ENCODE measurements at places on chromosomes 7 and 10.

DNA sequence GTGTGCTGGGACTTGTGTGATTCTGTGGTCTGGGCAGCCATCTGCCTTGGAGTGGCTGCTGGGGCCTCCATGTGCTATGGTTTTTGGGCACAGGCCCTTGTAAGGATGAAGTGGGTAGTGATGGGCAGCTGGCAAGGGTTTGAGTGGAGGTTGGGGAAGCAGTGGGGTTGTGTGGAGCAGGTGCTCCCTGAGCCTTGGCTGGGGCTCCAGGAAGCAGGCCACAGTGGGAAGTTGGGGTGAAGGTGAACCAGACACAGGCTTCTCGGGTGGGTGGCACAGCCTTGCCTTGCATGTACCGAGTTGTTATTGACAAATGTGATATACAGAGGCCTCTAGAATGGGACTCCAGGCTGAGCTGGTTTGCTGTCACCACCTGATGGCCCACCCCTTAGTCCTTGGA lies 82.3 kb downstream of the ADCY1 start:
- no peak for DNase-seq

DNA sequence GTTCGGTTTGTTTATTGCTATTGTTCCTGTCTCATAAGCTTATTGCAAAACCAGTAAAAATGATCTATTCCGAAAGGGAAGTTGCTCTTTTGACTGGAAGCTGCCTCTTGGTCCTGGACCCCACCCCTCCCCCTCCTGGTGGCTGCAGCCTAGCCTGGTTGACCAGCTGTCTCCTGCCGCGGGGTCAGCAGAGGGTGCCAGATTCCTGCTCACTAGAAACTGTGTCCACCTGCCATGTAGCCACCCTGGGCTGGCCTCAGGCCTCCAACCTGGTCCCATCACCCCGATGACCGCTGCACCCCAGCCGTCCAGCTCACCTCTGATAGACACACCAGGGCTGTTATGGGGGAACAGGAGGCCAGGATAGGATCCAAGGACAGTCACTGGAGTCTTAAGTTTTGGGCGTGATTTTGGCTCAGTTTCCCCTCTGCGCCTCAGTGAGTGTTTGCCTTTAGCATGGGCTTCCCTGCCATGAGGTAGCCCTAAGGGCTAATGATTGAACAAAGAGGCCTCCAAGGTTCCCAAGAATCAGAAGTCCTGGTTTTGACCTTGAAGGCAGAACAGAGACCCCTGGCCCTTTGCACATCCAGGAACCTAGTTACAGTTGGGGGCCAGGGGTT lies 32.9 kb upstream of the SLF2 start:
- DNase-seq: no peak

GRCh38 chr10:127943336-127943910 lies 36.5 kb downstream of the PTPRE start:
- no peak for DNase-seq

DNA sequence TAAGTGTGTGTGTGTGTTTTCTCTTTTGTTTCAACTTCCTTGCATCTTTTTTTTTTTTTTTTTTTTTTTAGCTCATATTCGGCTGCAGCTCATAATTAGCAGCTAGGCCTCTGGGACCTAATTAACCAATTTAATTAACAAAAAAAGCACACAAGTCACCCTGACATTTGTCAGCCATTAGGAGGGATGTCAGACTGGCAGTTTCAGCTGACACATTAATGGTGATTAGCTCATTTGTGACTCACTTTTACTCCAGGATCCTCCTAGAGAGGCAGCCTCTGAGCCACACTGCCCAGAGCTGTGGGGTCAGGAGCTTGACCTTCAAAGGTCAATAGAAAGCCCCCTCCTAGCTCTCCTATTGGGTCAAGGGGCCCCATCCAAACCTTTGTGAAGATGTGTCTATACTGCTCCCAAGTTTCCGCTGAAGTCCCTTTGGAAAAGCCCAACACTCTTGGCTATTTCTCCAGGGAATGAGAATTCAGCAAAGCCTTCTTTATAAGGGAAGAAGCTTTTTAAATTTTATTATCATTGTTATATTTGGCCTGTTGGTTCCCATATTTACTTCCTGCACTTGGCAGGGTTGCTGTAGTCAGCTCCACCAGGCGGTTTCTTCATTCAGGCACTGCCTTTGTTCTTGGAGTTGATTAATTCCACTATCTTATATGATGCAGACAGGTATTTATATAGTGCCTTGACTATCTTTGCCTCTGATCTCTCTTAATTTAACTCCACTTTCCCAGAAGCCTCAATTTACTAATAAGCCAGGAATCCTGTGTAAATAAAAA lies 109.5 kb upstream of the HABP2 start:
- no peak for DNase-seq

DNA sequence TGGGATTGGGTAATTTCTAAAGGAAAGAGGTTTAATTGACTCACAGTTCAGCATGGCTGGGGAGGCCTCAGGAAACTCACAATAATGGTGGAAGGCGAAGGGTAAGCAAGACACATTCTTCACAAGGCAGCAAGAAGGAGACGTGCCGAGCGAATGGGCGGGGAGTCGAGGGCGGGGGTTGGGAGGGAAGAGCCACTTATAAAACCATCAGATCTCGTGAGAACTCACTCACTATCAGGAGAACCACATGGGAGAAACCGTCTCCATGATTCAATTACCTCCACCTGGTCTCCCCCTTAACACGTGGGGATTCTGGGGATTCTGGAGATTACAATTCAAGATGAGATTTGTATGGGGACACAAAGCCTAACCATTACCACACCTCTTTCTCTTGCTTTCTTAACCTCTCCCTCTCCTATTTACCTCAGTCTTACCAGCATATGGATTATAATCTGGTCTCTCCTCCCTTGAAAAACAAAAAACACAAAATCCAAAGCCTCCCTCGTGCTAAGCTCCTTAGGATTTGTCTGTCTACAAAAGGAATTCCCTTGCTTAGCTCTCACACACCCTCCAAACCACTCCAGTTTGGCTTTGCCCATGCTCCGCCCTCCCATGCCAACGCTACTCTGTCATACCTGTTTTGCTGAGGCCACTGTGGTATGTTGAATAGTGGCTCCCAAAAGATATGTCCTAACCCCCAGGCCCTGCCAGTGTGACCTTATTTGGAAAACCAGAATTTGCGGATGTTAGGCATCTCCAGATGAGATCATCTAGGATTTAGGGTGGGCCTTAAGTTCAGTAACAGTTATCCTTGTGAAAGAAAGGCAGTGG lies 19.6 kb upstream of the EFCAB10 start:
- no peak for DNase-seq

GRCh38 chr7:114109304-114109703 lies 190.5 kb upstream of the PPP1R3A start:
- no peak for DNase-seq

- DNase-seq: no peak
Measured at GRCh38 chr7:23022258-23022769, 8.4 kb upstream of the HYCC1 start.

DNA sequence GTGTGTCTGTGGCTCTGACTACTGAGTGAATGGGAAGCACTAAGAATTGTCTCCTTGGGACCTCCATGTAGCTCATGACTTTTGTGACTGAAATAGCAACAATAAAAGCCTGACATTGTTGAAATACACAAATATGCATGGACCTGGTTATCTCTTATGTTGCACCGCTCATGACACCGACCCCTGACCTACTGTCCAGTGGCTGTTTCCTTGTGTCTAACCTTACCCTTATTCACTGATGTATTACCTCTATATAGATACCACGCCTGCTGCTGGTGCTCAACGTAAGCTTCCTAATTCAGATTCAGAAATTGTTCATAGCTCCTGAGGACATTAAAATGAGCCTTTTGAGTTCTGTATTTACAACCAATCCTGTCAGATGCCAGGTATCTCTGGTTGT lies 243.4 kb upstream of the SEMA3C start:
- DNase-seq: no peak

GRCh38 chr7:114181280-114181679 lies 233.3 kb upstream of the FOXP2 start:
- DNase-seq: no peak

- no peak for DNase-seq
Measured at GRCh38 chr10:129779126-129780111, 184.7 kb downstream of the EBF3 start.

DNA sequence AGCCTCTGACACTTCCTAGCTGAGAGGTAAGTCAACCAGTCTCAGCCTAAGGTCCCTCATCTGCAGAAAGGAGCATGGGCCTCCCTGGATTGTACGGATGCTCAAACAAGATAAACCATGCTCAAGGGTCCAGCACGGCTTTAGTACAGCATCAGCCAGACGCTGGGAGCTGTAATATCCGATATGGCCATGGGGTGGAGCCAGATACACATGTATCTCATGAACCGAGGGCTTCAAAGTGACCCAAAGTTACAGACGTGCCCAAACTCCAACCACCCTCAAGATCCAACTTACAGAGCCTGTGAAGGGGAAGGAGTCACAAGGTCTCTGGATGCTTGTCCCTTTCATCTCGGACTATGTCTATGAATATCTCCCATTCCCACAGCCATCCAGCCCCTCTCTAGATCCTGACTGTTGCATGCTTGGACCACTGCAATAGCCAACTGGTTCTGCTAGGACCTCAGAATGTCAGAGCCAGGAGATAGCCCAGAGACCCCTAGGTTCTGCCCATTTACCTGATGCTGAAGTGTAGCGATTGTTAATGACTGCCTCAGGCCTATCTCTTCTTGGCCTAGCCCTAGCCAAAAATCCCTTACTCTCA lies 142.4 kb downstream of the SH3PXD2A start:
- peak; percentile 87 for DNase-seq

DNA sequence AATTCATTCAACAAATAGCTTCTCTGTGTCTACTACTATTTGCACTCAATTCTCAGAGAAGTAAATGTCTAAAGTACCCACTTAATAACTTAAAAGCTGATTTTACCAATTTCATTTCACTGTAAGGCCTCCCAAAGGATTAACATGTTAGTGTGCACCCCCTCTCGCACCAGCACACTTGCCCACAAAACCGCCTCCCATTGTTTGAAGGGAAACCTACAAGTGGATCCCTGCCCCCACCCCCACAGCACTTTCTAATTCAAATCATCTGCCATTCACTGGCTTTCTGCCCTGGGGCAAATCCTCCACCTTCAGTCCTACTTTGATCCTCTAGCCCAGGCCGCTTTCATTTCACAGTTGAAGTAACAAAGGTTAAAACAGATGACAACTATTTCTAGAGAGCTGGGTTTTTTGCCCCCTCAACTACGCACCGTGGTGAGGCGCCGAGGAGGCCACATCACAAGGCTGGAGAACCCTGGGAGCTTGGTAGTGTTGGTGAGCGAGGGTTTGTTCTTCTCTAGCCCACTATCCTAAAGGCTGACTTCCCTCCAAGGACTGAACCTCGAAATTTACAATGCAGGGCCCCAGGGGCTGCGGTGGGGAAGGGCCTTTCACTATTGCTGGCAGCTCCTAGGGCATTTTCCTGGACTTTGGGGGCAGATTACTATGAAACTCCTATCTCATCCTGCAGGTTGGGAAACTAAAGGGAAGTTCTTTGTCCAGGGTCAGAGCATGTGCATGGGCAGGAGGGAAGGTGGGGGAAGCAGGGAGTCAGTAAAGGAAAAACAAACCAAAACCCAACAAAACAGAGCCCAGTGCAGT lies 517.4 kb upstream of the ZMIZ1 start:
- no peak for DNase-seq

DNA sequence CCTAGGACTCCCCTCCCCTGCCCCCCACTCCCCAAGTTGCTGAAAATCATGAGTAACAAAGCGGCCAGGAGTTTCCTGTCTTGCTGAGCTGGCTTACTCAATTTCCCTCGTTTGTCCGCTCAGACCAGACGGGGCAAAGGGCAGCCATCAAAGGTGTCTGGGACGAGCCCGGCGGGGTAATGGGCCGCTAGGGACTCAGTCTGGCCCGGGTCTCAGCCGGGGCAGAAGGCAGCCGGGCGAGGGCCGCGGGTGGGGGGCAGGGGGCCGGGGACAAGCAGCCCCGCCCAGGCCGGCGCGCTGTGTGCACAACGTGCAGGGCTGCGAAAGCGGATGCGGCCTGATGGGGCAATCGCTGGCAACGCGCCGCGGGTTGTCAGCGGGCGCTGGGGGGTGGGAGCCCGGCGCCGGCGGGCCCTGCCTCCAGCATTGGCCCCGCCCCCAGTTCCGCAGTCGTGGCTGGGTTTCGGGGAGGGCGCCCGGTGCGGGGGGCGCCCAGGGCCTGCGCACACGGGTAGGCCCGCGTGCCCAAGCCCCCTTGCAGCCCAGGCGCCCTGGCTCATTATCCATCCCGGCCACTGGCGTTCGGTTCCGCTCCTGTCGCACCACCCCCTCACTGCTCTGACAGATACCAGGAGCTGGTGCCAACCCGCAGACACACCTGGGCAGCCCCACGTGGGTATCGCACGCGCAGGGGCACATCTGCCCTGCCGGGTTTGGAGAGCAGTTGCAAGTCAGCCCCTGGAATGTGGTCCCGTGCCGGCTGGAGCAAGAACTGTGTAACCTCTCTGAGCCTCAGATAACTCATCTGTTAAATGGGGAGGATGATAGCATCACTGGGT lies 35.1 kb downstream of the DNAJB12 start:
- peak; percentile 77 for DNase-seq

- no peak for DNase-seq
Measured at GRCh38 chr7:30584965-30585364, 9.7 kb upstream of the GARS1 start.

GRCh38 chr10:77251297-77252013 lies 386.2 kb downstream of the KCNMA1 start:
- peak; percentile 5 for DNase-seq

- DNase-seq: no peak
Measured at GRCh38 chr7:15248514-15248913, 313.3 kb downstream of the AGMO start.

DNA sequence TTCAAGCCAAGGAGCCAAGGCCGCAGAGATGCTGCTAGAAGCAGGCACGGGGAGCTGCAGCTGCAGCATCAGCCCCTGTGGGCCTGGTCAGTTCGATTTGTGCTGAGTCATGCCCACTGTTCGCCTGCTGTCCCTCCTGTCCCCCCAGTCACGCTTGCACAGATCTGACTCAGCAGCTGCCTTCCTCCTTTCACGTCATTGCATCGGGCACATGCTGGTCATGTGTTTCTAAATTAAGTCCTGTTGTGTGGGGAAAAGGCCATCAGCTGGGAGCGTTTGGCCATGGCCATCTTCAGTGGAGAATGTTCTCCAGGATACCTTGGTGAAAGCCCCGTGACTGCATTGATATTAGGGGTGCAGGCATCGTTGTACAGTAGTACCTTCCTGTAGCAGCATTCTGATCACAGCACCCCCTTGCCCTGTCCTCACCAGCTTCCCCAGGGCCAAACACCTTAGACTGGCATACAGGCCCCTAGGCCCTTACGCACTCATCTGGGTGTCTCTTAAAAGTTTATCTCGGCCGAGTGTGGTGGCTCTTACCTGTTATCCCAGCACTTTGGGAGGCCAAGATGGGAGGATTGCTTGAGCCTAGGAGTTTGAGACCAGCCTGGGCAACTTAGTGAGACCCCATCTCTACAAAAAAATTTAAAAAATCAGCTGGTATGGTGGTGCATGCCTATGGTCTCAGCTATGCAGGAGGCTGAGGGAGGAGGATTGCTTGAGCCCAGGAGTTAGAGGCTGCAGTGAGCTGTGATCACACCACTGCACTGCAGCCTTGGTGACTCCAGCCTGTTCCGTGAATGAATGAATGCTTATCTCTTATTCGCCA lies 23.2 kb downstream of the POR start:
- no peak for DNase-seq

GRCh38 chr7:92843034-92843760 lies 6.8 kb upstream of the CDK6 start:
- DNase-seq: no peak

Measured in CD4-positive, alpha-beta T cell (primary cell).